Fibroblast of skin of abdomen (primary cell): ENCODE measurements at places on chromosomes 6 and 20.

GRCh38 chr20:57493091-57493615 is 31.8 kb downstream of the CTCFL start:
- DNase-seq = no peak

GRCh38 chr6:107684996-107685395 is 139.1 kb downstream of the SCML4 start:
- no peak for DNase-seq

GRCh38 chr6:11212664-11213063 is 19.8 kb downstream of the NEDD9 start:
- peak; percentile 45 for DNase-seq

DNA sequence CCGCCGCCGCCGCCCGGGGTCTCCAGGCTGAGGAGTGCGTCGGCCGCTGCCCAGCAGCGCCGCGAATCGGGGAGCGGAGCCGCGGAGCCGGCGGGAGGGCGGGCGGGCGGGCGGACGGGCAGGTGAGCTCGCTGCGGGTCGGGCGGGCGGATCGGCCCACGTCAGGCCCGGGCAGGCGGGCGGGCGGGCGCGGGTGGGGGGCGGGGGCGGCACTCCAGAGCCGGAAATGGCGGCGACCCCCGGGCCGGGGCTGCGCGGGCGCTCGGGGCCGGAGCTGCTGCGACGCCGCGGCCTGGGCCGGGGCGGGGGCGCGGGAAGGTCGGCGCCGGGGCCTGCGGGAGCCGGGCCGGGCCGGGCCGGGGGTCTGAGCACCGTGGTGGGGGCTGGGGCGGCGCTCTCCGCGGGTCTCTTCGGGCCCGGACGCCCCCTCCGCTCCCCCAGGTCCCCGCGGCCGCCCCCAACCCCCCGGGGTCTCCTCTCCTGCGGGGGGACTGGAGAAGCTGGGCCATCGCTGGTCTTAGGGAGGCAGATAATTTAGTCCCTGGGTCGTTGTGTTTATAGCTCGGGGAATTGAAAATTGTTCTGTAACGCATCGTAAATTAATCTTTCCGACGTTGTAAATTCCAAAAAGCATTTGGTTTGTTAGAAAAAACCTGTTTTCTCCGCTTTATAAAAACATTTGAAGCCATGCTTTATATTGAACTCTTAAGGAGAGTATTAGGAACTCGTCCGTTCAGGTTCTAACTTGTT is 451 bp downstream of the DNAJC5 start:
- no peak for DNase-seq

- DNase-seq = no peak
Observed at GRCh38 chr20:46021361-46022359, 7.4 kb upstream of the SLC12A5 start.

GRCh38 chr6:109230453-109230852 is 135.1 kb downstream of the CEP57L1 start:
- DNase-seq = no peak

GRCh38 chr6:89007209-89008000 is 44.0 kb upstream of the RNGTT start:
- peak; percentile 6 for DNase-seq

GRCh38 chr6:26022737-26023136 is 60.1 kb downstream of the TRIM38 start:
- DNase-seq = no peak

DNA sequence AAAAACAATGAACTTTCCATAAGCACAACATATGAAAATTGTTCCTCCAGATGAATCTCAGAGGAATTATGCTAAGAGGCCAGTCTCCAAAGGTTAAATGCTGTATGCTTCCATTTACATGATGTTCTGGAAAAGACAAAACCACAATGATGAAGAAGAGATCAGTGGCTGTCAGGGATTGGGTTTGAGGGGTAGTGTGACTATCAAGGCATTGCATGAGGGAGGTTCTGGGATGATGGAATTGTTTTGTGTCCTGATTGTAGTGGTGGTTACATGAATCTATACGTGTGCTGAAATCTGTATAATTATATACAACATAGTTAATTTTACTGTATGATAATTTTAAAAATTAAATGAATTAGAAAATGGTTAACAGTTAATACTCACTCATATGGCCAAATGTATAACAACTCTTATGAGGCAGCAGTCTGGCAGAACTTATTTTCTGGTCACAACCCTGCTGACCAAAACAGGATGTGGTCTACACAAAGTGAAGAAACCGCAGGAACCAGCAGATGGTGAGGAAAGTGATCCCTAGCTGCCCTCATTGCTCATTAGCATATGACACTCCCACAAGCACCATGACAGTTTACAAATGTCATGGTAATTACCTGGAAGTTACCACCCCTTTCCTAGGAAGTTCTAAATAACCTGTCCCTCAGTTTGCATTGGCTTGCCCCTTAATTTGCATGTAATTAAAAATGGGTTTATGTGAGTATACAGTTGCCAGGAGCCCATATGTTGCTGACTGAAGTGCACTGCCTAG is 31.9 kb downstream of the NSFL1C start:
- DNase-seq = peak; percentile 63

DNA sequence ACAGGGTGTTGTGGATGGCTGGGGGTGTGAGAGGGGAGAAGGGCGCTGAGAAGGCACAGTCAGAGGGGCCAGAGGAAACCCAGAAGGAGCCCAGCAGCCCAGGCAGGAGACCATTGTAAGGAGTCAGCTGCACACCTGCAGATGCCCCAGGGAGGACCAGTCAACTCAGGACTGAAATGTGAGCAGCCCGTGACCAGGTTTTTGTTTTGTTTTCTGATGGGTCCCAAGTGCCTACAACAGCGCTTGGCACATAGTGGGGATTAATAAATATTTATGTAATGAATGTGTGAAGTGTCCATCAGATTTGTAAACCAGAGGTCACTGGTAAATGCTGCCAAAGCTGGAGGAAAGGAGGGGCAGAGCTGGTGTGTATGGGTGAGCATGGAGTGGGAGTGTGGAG is 30.2 kb downstream of the TRAM2 start:
- DNase-seq = no peak

DNA sequence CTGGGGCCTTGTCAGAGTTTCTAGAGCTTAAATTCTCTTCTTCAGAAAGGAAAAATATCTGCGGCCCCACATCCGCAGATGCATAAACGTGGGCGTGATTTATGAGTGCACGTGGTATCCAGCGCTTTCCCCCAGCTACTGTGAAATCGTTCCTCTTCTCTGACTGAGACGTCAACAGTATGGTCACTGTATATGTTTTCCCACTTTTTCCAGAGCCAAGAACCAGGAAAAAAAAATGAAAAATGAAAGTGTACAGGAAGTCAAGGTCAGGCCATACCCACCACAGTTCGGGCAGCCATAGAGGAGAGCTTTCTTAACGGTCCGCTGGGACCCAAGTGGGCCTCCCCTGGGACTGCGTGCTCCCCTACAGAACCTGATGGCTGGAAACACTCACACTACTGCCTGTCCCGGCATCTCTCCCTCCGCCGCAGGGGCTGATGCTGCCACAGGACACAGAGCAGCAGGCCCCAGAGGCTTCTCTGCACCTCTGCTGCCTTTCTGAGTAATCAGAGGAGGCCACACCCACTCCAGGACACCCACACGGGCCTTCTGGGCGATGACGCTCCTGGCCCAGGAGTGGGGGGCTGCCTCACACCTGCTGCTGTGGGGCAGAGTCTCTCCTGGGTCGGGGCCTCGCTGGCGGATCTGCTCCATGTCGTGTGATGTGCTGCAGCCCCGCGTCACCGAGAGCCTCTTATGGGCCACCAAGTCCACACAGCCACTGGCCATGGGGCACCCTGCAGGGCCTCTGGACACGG is 16.4 kb upstream of the STX16 start:
- peak; percentile 88 for DNase-seq

GRCh38 chr20:37680420-37680819 is 13.4 kb upstream of the CTNNBL1 start:
- no peak for DNase-seq

- DNase-seq = peak; percentile 57
Observed at GRCh38 chr6:74731204-74731603, 474.6 kb downstream of the COL12A1 start.

DNA sequence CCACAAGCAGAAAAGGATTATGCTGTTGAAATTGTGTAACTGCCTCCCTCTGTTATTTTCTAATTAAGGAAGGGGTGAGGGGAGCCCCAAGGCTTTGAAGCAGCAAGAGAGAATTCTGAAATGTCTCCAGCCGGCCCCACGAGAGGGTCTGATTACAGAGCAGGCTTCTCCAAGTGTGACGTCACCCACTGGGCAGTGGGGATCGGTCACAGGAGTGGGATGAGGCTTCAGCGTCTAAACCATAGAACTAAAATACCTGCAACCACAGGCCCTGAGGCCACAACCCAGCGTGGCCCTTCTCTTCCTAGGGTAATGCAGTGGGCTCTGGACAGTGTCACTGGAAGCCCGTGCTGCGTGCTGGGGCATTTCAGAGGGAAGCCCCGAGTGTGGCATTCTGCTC is 38.6 kb upstream of the APCDD1L start:
- DNase-seq = peak; percentile 79

- DNase-seq = peak; percentile 67
Observed at GRCh38 chr6:109526905-109527628, 44.0 kb upstream of the ZBTB24 start.

DNA sequence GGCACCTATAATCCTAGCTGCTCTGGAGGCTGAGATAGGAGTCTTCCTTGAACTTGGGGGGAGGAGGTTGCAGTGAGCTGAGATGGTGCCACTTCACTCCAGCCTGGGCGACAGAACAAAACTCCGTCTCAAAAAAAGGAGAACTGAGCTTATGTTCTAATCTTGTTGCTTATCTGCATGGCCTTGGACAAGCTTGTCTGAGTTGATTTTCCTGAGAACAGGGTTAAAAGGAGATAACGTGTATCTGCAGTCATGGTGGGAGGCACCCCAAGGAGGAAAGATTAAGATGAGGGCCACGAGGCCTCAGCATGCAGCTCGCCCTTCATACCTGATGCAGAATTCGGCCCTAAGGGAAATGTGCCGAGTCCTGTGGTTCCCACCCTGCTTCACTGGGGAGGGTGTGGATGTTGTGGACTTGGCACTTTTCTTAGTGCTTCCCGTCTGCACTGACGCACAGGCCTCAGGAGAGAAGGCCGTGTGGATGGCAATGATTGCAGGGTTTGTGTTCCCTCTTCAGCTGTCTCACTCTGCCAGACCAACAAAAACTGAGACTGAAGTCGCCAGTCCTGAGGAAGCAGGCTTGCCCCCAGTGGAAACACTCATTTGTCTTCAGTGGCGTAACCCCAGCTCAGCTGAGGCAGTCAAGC is 56.3 kb downstream of the EZR start:
- no peak for DNase-seq

- no peak for DNase-seq
Observed at GRCh38 chr20:46088409-46089166, 1.2 kb downstream of the NCOA5 start.

DNA sequence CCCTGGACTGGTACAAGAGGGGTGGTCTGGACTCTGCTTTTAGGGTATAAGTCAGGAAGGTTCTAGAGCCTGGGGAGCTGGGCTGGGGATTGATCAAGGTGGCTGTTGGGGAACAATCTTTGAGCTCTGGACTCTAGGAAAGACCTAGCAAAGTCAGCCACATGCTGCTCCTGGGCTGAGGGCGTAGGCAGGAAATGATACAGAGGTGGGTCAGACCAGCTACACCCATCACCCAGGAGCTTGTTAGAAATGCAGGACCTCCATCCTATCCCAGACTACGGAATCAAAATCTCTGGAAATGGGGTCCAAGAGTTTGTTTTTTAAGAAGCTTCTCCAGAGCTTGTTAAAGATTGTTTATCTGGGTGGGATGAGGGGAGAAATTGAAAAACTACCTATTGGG is 9.4 kb downstream of the ADTRP start:
- DNase-seq = no peak

DNA sequence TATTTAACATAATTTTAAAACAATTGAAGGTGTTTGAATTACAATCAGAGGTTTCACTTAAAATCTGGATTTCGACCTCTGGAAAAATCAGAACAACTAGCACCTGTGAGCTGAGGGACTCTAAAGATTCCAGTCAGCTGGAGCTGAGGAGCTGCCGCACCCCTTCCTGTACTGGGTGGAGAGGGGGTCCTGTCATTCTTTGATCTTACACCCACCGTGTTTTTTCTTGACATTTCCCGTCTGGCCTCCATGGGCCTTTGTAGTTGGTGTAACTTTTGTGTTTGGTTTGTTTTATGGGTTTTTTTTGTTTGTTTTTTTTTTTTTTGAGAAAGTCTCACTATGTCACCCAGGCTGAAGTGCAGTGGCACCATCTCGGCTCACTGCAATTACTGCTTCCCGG is 17.2 kb downstream of the ARFGEF2 start:
- no peak for DNase-seq
